ENCODE measurements at places on chromosomes 6 and 20. TPM values are rescaled to one million over a fixed set of nuclear protein-coding genes. Genes with fewer than 3 reads are reported as not detected.

The AIF1 gene
- 27.3 TPM for total RNA-seq

The GSTA3 gene
- total RNA-seq = not detected

DNA sequence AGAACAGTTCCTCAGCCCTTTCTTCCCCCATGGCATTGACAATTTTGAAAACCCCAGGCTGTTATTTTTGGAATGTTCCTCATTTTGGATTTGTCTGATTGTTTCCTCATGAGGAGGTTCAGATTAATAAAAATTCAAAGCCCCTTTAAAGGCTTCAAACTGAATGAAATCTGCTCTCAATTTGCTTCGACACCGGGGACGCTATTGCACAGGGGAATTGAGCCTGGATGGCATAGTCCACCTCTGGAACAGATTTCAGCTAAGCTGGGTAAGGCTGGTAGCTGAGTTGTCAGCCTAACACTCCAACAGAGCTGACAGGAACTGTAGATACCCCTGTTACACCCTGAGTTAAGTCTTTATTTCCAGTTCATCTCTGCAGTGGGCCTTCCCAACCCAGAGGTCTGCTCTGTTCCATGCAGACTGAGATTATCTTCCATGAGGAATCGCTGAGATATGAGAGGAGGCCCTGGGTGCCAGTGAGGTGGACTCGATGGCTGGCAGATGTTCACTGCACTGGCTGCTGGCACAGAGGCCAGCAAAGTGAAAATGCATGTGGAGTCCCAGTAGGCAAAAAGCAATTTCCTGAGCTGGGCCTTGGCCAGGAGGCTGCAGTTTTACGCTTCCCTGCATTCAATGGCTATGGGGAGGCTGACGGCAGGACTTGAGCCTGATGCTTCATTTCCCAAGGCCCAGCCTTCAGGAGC is 73.3 kb upstream of the PAX1 start:
- no peak overlapping the region for H3K4me3 ChIP-seq
- H3K4me1 ChIP-seq = no peaks in the 10 kb centered on the region
- H3K36me3 ChIP-seq = no peaks in the 10 kb centered on the region
- peaks cover 23% of the 10 kb centered on the region for H3K27me3 ChIP-seq
- H3K27ac ChIP-seq = no peak overlapping the region
- DNase-seq = no peak

DNA sequence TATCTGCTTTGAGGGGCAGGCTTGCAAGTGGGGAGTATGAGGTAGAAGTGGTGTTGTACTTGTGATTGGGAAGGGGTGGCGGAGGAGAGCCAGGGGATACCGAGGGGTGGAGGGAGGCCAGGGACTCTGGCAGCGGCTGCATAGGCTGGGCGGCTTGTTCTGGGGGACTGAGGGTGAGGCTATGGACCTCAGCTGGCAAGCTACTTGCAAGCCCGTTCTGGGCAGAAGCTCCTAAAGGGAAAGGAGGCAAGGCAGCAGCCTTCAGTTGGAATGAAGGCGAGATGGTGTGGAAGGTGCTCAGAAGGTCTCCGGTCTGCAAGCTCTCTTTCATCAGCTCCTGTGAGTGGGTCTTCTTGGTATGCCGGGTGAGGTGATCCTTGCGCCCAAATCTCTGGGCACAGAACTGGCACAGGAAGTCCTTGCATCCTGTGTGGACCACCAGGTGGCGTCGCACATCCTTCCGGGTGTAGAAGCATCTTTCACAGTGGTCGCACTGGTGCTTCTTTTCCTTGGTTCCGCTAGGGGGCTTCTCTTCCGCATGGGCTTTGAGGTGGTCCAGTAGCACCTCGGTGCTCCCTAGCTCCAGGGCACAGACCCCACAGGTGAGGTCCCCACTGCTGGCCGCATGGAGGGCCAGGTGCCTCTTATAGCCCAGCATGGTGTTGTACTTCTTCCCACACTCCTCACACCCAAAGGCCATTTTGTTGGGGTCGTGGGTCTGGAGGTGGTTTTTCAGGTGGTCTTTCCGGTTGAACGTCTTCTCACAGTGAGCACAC is 66.0 kb downstream of the PLAGL1 start:
- H3K36me3 ChIP-seq = peaks cover under 1% of the 10 kb centered on the region
- peaks cover 6% of the 10 kb centered on the region for H3K4me1 ChIP-seq
- DNase-seq = peak; percentile 54
- H3K4me3 ChIP-seq = peak overlapping the region; percentile 29
- no peak overlapping the region for H3K27ac ChIP-seq

GRCh38 chr20:50913690-50914375 is 17.4 kb downstream of the ADNP start:
- H3K36me3 ChIP-seq = no peaks in the 10 kb centered on the region
- DNase-seq = no peak
- peak overlapping the region; percentile 56 for H3K4me3 ChIP-seq
- H3K27me3 ChIP-seq = no peaks in the 10 kb centered on the region
- H3K4me1 ChIP-seq = peaks cover 90% of the 10 kb centered on the region

- no peaks in the 10 kb centered on the region for H3K27me3 ChIP-seq
- H3K27ac ChIP-seq = no peak overlapping the region
- peaks cover 2% of the 10 kb centered on the region for H3K36me3 ChIP-seq
- no peak overlapping the region for H3K4me3 ChIP-seq
Observed at GRCh38 chr6:101668496-101669030, 275.1 kb downstream of the GRIK2 start.

DNA sequence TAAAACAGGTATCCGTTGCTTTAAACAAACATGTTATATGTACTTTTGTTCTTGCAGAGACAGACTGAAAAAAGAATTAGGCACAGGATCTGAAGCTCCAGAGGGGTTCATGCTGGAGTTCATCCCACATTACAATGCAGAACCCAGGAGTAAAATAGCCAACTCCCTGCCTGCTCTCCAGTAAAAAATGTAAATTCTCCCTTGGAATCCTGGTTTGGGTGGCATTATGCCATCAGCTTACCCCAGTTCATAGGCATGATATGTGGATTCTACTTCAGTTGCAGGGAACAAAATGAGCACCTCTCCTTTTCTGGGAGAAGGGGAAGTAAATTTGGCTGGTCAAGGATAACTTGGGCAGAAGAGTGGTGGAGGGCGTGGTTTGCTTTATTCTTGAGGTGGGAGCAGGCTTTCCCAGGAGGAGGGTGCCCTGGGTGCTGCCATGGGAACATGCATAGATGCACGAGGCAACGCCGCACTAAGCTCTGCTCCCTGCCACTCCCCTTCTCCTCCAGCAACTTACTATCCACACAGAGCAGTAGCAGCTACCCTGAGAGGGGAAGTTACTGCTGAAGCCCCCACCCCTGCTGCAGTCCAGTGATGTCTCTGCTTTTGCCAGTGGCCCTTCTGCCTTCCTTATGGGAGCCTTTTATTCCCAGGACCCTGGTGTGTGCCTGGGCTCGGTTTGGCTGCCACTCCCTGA is 71.6 kb upstream of the GLP1R start:
- no peak for DNase-seq
- H3K4me3 ChIP-seq = no peak overlapping the region
- H3K27me3 ChIP-seq = peaks cover 19% of the 10 kb centered on the region
- no peaks in the 10 kb centered on the region for H3K4me1 ChIP-seq

DNA sequence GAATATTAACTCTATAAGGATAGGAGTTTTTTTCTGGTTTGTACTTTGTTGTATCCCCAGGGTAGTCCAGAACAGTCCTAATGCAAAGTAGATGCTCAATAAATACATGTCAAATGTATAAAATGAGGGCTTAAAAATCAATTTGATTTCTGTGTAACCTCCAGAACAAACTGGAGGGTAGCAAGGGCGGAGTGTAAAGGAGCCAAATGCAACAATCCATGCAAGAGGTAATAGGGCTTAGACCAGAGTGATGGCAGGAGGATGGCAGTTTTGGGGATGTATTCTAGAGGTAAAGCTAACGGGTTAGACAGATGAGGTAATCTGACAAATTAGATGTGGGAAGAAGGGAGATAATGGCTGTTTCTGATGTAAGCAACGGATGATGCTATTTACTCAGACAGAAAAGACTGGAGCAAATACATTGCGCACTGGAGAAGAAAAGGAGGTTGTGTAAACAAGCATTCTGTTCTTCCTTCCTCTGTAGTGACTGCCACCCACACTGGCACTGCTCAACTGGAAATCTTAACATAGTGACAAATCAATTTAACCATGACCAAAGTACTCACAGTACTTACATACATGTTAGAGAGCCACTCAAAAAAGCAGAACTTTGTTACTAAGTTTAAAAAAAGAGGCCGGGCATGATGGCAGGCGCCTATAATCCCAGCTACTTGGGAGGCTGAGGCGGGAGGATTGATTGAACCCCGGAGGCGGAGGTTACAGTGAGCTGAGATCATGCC is 2.0 kb downstream of the ZNF318 start:
- peak overlapping the region; percentile 93 for H3K4me3 ChIP-seq
- no peaks in the 10 kb centered on the region for H3K27me3 ChIP-seq
- DNase-seq = no peak
- peak overlapping the region; percentile 89 for H3K27ac ChIP-seq
- peaks cover 26% of the 10 kb centered on the region for H3K36me3 ChIP-seq

DNA sequence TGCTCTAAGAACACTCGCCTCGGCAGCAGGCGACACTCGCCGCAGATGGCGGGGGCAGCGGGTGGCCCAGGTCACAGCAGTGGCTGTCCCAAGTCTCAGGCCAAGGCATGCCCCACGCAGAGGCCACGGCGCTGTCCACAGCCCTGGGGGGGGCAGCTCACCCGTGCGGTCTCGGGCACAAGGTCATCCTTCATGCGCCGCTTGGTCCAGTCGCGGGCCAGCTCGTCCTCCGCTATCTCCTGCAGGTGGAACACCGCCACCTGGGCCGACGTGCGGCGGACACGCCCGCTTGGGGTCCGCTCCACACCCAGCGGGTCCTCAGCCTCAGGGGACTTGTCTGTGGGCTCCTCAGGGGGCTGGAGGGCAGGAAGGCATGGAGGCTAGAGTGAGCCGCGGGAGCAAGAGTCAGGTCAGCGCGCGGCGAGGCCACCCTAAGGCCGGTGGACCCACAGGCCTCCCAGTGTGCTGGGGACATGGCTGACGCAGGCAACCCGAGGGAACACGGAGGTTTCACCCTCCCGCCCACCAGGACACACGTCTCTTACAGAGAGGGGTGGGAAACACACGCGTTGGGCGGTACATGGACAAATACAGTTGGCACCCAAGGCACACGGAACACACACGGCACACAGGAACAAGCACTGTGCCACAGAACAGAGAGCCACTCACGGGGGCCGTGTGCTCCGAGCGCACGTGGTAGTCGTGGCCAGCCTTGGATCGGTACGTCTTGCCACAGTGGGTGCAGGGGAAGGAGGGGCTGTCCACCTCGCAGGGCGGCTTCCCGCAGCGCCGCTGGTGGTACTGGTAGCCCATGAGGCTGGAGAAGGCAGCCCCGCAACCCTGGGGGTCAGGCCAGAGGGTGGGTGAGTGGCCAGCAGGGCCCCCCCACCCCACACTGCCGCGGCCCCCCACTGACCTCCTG is 6.5 kb upstream of the UCKL1 start:
- H3K4me3 ChIP-seq = no peak overlapping the region
- H3K27me3 ChIP-seq = no peaks in the 10 kb centered on the region
- peaks cover 4% of the 10 kb centered on the region for H3K4me1 ChIP-seq
- no peaks in the 10 kb centered on the region for H3K36me3 ChIP-seq
- H3K27ac ChIP-seq = no peak overlapping the region

All from naive thymus-derived CD8-positive, alpha-beta T cell (primary cell).